NCI-H187 treated with DMSO at 0.1 percent for 48 hours (cell line): ENCODE measurements at places on chromosomes 11 and 22.
A peak's percentile ranks its signal among the peaks of the same experiment; 100 is the strongest.

DNA sequence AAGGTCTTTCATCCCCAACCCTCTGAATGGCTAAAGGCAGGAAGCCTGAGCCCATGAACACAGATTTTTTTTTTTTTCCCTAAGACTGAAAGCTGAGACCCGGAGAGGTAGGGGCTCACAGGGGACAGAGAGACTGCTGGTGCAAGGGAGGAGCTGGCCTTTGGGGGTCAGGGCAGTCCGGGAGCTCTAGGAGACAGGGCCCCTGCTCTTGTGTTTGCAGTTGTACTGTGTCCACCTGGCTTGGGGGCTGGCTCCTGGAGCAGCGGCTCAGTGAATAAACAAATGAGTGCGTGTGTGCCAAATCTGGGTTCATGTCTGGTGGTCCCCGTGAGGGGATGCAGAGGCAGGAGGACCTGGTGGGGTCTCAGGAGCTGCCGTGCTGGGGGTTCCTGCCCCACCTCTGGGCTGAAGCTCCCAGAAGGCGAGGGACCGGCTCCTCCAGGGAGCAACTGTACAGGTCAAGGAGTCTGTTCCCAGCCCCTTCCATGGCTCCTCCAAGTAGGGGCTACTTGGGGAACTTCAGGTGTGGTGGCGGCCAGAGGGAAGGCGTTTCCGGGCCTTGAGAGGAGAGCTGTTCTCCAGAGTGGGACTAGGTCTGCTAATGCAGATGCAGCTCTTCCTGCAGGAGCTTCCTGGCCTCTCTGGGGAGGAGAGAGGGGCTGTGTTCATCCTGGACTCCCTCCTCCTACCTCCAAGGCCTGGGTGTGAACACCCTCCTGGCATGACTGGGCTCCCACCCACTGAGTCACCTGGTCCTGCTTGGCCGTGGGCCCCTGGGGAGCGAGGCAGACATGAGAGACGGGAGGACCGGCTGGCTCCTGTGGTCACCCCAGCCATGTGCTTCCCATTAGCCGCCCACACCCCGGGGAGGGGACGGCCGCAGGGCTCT, 57.6 kb downstream of the FBXO7 start:
- no peak for DNase-seq

- DNase-seq = no peak
These were observed 18.4 kb upstream of the CHRM4 start for GRCh38 chr11:46410021-46410420.

DNA sequence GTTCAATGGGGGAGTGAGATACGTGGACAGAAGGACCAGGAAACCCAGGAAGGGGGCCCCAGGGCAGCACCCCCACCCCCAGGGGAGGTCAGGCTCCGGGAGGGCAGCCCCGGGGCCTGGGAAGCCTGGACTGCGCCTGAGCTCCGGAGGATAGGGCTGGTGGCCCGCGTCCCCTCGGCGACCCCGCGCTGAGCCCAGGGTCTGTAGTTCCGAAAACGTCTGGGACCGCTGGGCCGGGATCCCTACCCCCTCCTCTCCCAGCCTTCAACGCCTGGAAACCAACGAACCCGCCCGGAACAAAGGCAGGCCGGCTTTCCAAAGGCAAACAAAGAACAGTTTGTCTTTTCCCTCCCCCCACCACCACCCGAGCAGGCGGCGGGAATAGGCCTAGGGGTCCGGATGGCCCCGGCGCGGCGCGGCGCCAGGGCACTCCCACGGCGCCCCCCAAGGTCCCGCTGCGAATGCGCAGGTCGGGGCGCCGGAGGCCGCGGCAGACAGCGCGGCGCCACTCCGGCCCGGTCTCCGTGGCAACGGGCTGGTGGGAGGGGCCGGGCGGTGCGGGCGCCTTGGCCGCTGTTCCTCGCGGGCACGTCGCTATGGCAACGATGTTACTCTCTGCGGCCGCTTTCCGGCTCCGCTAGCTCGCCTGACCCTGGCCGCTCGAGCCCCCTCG, 58.5 kb downstream of the IGLL1 start:
- DNase-seq = peak; percentile 65

- no peak for DNase-seq
These were observed 273.0 kb downstream of the TBC1D22A start for GRCh38 chr22:47035425-47035881.

- no peak for DNase-seq
These were observed 95.9 kb downstream of the ARHGAP8 start for GRCh38 chr22:44848296-44848741.

- no peak for DNase-seq
These were observed 26.4 kb downstream of the LRFN4 start for GRCh38 chr11:66883016-66883965.

GRCh38 chr11:47411884-47412746, 3.7 kb downstream of the SLC39A13 start:
- no peak for DNase-seq

GRCh38 chr11:34124885-34125668, 19.6 kb downstream of the NAT10 start:
- no peak for DNase-seq

DNA sequence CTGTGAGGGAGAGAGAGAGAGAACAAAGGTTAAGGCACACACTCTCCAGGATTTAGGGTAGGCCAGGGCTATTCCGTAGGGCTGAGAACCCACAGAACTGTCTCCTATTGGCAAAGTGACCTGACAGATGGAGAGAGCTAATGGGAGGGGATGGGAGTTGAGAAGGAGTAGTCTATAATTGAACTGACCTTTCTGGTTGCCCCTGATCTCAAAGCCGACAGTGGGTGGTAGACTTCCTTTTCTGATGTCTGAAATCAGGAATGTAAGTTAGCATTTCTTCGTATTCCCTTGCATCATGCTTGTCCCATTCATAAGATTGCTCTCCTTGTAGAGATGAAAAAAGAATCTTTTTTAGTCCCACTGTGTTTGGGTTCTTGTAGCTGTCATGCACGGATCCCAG, 210.1 kb downstream of the NTM start:
- no peak for DNase-seq

DNA sequence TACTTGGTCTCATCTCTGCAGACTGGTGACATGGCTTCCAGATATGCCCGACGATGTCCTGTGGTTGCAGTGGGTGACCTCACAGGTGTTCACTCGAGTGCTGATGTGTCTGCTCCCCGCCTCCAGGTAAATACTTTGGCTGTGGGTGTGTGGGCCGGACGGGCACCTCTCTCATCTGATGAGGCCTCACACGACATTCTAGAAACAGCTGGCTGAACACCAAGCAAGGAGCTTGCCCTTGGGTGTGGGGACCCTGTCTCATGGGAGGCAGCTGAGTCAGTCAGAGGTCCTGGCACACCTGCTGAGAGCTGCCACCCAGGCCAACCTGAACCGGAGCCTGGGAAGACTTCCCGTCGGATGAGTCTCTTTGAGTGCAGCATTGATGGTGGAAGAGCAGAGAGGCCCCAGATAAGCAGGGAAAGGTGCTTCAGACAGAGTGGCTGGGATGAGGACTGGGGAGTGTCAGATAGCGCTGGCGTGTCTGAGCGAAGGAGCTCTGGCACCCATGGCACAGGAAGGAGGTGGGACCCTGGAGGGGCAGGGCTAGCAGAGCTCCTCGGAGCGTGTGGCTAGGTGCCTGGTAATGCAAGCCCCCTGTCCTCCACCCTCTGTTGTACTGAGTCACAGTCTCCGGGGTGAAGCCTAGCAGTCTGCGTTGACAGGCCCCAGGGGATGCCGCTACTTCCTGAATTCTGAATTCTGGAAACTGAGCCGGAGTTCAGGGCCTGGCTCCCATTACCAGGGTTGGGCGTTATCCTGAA, 10.4 kb upstream of the SAMM50 start:
- DNase-seq = no peak

DNA sequence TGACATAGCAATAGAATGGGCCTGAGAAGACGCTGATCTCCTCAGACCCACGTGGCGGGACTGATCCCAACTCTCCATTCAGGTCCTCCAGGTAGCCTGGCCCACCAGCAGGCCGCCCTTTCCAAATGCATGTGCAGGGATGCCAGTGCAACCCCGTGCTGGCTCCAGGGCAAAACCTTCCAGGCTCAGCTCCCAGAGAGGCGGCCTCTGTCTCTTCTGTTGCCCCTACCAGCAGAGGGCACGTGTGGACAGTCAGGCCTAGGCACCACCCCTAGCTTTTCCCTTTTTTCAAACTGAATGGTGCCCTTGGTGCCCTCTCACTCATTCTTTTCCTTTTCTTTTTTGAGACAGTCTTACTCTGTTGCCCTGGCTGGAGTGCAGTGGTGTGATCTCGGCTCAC, 121.7 kb downstream of the OSBP2 start:
- DNase-seq = no peak

- DNase-seq = no peak
These were observed 105.1 kb downstream of the CHST1 start for GRCh38 chr11:45560155-45560912.
